ENCODE measurements at places on chromosomes 1 and 21.

- DNase-seq = no peak
Observed at GRCh38 chr21:26080211-26080610, 90.4 kb downstream of the APP start.

DNA sequence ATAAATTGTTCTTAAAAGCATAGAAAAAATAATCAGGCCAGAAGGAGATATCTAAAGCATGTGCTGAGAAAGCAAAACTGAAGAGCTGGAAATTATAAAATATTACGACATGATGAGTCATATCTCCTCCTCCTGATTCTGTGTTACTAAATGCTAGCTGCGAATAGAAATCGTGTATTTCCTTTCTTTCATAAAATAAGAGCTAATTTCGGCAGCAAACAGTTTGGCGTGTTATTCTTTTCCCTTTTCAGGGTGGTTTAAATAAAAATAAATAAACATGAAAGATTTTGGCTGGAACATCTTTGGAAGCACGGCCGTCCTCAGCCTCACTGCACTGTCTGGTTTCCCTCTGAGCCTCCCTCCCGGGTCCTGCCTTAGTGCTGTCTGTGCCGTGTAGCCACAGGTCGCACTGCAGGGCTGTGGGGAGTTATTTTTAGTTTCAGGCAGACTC, 56.0 kb downstream of the ADARB1 start:
- no peak for DNase-seq

DNA sequence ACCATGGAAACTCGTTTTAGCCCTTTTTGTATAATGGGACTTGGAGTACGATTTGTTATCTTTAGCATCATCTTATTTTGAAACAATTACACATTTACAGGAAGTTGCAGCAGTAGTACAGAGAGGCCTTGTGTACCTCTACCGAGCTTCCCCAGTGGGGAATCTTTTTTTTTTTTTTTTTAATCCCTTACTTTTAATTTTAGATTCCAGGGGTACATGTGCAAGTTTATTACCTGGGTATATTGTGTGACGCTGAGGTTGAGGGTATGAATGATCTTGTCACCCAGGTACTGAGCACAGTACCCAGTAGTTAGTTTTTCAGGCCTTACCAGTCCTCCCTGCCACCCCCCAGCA, 45.9 kb downstream of the HHAT start:
- DNase-seq = no peak

DNA sequence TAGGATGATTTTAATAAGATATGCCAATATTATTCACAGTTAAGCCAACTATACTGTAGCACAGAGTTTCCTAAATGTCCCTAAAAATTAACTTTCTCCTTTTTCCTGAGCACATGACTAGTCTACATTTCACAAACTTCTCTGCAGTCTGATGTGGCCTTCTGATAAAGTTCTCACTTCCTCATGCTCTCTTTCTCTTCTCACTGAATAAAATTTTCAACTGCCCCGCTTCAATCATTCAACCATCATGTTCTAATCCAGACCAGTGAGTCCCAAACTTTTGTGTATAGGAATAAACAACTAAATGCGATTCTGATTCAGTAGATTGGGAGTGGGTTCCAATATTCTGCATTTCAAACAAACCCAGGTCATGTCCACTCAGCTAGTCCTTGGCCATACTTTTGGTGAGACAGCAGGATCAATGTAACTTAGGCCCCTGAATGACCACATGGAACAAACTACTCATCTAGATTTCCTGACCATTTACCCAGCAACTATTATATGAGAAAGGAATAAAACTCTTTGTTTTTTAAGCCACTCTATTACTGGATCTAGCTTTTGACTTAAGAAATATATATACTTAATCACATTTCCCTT, 20.1 kb downstream of the TUT4 start:
- no peak for DNase-seq

DNA sequence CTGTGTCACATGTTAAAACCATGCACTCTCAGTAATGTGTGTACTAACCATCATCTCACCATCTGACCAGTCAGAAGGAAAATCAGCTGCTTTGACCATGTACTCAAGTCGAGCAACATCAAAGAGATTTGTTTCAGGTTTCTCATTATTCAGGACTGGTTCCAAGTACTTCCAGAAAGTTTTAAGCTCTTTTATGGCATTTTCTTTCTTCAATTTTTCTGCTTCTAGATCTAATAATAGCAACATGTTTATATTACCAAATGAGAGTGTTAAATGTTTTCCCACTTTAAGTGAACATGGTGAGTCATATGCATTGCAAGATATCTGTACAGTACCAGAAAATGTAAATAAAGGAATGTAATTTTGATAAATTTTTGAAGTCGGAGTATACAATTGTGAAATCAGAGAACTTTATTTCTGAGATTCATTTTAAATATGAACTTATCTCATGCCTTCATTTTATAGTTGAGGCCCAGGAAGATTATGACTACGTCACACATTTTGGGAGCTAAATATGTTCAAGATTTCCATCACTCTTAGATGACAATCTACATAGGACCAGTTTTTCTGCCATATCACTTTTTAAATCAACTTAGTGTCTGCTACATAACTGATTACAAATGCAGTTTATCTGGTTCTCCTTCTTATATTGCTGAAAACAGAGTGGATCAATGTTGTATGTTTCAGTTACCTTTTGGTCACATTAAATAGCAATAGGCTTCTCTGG, 87.2 kb downstream of the SPAG17 start:
- no peak for DNase-seq

- no peak for DNase-seq
Observed at GRCh38 chr1:96565546-96565945, 156.0 kb upstream of the PTBP2 start.

- no peak for DNase-seq
Observed at GRCh38 chr1:35220976-35221375, 28.0 kb upstream of the SFPQ start.

DNA sequence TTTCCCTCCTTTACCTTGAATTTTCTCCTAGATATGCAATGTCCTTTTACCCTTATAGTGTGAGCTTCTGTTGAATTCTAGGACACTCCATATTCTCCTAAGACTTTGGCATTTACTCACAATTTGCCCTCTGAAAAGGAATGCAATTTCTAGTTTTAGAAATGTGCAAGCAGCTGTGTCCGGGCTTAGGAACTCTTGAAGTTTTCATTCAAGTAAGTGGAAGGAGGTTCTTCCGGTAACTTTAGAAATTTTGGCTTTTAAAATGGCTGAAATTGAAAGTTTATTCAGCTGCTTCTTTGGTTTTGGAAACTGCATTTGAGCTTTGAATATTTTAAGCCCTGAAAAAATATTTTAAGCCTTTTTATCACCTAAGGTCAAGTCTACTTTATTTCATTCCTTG, 56.3 kb downstream of the DPH5 start:
- DNase-seq = no peak

GRCh38 chr1:152044386-152044785, 7.6 kb upstream of the S100A11 start:
- DNase-seq = no peak

- DNase-seq = no peak
Observed at GRCh38 chr1:61121631-61122030, 39.3 kb downstream of the NFIA start.

GRCh38 chr1:54474310-54475251, 68.4 kb upstream of the SSBP3 start:
- DNase-seq = peak; percentile 45

DNA sequence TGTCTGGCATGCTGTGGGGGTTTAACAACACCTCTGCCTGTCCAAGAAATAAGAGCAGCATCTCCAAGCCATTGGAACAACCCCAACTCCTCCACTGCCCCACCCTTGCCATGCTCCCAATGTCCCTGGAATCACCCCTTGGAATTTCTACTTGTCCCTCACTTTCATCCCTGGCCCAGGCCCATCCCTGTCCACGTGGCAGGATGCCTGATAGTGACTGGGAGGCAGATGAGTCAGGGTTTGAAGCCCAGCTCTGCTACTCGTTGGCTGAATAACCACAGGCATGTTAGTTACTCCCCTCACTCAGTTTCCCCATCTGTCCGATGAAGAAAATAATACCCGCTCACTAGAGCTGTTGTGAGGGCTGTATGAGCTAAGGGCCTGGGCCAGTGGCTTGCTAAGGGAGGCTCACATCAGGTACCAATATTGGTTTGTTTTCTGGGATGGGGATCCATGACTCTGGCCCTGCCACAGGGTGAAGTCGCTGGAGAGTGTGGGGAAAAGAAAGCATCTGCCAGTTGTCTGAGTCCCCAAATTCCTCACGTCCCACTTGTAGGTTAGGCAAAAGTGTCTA, 99.4 kb upstream of the TLR5 start:
- no peak for DNase-seq

DNA sequence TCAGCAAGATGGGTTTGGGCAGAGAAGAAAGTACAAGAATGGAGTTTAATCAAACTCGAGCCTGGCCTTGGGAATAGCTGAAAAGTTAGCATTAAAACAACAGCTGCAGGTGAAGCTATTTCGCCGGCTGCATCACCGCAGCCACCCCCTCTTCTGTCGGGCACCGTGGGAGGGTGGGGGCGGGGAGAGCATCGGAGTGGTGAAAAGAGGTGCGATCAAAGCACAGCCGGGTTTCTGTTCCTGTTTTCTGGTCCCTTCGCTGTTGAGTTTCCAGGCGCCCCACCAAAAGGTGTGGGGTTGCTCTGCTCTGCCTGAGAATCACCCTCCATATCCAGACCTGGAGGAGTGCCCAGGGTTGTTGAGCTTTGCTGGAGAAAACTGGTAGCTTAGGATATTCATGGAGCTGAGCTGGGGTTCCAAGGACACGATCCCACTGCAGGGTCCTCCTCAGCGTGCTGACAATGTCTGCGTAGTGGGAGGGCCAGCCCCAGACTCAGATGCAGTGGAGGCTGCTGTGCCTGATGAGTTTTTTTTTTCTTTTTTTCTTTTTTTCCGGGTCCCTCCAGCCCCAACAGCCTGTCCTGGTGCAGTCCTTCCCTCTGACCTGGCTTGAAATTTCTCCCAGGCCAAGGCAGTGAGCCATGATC, 127.5 kb upstream of the C1orf174 start:
- no peak for DNase-seq

DNA sequence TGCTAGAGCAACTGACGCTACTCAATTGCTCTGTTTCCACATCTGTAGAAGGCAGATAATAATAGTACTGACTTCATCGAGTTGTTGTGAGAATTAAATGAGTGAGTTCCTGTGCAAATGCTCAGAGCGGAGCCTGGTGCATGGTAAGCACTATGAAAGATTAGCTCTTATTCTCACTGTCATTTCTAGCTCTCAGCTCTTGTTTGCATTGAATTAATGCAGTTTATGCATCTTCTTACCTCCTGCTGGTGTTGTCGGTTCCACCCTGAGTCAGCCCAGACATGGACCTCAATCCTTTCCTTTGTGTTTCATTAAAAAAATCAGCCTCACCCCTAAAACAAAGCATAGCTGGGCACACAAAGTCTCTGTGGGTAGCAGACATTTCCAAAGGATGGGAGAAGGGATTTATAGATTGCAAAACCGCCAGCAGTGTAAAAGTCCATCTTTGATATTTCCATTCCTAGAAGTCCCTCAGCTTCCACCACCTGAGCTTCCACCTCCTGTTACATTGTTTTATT, 254.4 kb upstream of the CSF3R start:
- DNase-seq = no peak

- DNase-seq = peak; percentile 5
Observed at GRCh38 chr1:226698659-226699058, 40.4 kb downstream of the ITPKB start.

DNA sequence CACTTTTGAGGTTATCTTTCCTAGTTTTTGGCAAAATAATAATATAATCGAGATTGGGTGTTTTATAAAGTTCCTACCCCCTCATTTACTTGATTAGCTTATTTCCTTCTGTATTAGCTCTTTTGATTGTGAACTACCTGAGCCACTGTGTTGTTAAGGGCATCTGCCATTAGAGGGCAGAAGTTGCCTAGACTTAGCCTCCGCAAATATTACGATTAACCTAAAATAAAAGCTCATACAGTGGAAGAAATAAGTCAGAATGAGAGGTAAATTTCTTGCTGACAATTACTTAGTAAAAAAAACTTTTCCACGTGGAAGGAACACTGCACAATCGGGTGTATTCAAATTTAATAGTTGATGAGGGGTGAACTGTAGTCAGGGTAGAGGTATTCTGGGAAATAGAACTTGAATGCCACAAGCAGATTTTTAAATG, 2.3 kb downstream of the H3-3A start:
- peak; percentile 41 for DNase-seq

- no peak for DNase-seq
Observed at GRCh38 chr1:247551721-247552120, 2.8 kb downstream of the GCSAML start.

- no peak for DNase-seq
Observed at GRCh38 chr21:41979751-41980369, 26.0 kb upstream of the C2CD2 start.

- DNase-seq = no peak
Observed at GRCh38 chr1:68107771-68108170, 57.3 kb upstream of the DIRAS3 start.

- no peak for DNase-seq
Observed at GRCh38 chr1:205990226-205990625, 13.0 kb downstream of the RAB7B start.

- DNase-seq = no peak
Observed at GRCh38 chr1:147235822-147236221, 6.7 kb upstream of the CHD1L start.

- no peak for DNase-seq
Observed at GRCh38 chr1:110220324-110220723, 10.2 kb downstream of the KCNC4 start.

DNA sequence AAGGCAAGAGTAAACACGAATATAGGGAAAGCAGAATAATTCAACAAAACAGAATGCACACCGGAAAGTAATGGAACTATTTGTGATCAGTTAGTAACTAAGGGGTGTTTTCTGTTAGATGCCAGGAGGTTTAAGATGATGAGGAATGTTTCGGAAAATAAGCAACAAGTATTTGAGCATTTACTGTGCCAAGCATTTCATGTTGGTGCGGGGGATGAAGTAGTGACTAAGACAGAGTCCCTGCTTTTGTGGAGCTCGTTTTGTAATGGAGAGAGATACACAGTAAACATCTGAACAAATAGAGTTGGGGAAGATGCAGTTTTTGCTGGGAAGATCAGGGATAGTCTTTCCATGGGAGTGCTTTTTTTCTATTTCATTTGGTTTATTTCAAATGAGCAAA, 78.7 kb downstream of the DYRK1A start:
- no peak for DNase-seq

DNA sequence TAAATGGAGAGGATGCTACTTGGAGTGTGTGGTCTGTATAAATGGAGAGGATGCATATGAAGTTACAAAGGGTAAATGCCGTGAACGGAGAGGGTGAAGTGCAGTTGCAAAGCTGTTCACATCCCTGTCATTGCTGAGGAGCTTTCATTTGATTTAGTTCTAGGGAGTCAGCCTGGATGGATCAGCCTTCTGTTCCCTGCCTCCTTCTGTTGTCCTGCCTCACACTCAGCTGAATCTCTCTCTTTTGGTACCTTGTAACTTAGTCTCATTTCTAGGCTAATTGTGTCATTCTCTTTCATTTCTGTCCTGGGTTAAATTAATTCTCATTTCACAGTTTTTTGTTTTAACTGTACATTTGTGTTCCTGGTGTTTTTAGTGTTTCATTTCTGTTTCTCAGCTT, 133.2 kb upstream of the COL6A1 start:
- DNase-seq = no peak

GRCh38 chr1:236284291-236284721, 2.5 kb upstream of the ERO1B start:
- DNase-seq = no peak
